ENCODE measurements at places on chromosomes 2 and 18. TPM values are rescaled to one million over a fixed set of nuclear protein-coding genes. Genes with fewer than 3 reads are reported as not detected.

Gene ADGRF3
- total RNA-seq, result not detected

Gene SERPINB13
- total RNA-seq, result not detected

Gene DOK6
- 2.3 TPM for total RNA-seq

DNA sequence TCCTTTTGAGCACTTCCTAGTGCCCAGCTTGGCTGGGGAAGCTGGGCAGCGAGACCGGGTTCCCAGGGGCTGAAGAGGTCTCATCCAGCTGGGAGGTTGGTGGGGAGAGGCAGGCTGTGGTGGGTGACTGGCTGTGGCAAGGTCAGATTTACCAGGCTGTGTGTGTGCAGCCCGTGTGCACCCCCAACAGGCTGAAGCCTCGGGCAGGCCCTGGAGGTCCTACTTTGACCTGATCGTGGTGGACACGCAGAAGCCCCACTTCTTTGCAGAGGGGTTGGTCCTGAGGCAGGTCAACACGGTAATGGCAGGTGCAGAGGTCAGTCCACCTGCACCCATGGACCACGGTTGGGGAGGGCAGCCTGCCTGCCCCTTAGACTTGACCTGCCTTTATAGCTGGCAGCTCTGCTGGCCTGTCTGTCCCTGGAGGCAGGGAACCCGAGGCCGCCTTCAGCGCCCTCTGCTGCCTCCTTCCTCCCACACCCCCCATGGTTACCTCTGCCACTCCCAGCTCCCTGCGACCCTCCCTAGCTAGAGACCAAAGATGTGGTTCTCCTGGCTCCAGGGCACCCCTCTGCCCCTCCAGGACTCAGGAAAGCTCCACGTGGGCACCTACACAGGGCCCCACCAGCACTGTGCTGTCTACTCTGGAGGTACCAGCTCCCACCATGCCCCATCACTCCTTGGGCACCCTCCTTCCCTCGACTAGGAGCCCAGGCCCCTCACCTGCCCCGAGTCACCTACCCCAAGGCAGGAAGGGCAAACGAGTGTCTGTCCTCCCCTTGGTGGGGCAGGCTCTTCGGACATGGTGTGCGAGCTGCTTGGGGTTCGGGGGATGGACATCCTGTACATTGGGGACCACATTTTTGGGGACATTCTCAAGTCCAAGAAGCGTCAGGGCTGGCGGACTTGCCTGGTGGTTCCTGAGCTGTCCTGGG is 4.0 kb downstream of the NT5DC4 start:
- DNase-seq, result no peak

DNA sequence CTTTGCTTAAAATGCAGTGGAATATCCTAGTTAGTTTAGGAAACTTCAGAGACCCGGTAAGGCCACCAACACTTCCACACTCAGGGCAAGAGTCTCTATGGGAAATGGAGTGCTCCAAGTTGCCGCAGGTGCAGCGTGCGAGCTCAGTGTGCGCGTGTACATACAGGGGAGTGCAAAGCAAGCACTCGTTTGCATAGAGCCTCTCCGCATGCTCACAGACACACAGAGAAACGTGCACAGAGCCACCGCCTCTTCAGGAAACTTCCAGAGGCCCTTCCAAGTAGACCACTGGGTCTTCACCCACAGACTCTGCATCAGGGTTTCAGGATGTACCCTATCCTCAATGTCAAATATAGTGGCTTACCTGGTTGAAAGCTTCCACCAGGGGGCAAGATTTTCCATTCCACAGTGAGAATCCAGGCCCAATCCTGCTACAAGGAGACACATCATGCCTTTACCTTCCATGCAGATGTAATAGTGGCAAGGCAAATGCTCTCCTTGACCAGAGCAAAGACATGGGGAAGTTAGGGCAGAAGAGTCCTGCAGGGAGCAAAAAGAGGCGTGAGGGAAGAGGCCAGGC is 513.0 kb upstream of the MYT1L start:
- no peak for DNase-seq

DNA sequence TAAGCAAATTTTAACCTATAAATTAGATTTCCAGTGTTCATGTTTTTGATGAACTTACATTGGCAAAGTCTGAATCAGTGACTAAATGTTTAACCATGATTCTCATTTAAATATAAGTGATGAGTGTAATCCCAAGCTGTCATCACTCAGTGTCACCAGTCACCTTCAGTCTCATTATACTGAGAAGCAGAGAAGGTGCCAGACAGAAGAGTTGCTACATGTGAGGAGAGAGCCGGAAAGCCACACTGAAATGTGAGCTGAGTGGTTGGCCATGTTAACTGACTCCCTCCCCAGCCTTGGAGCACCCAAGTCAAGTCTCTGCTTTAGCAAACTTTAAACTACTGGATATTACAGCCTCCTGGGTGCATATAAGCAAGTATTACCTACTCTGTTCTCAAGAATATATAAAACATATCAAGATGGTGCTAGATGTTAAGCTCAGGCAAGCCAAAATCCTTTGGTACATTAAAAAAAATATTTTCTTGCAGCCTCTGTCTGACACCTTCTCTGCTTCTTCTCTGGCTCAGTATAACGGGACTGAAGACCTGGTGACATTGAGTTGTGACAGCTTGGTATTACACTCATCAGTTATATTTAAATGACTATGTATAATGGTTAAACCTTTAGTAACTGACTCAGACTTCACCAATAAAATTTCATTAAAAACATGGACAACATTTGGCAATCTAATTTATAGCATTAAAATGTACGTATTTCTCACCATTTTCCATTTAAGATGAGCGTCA is 75.8 kb upstream of the MAP3K20 start:
- DNase-seq, result no peak

DNA sequence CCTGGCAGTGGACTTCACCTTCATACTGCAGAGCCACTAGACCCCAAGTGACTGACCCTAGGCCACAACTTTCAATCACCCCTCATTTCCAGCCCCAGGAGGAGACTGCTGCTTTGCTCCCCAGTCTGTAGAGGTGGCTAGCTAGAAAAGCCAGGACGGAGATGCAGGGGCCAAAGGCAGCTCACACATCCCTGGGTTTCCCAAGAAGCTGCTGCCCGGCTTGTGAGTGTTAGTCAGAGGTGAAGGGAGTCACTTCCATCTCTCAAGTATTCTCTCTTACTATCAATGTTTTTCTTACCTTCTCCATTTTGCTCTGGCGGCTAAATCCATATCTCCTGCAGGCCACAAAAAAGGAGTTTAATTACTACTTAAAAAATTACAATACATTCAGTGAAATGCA is 36.2 kb downstream of the CCDC93 start:
- no peak for DNase-seq

DNA sequence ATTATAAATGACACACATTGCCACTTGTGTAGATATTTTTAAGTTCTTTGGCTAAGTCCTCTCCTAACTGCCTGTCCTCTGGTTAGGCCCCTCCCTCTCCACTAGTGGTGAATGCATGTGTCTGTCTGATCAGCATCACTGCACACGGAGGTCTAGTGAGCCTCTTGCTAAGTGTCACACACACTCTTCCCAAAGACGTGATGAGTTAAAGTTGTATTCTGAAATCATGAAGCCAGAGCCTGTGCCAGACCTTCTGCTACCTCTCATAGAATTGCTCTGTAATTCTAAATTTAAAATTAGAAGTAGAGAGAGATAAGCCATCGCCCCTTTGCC is 41.3 kb downstream of the RALB start:
- no peak for DNase-seq

DNA sequence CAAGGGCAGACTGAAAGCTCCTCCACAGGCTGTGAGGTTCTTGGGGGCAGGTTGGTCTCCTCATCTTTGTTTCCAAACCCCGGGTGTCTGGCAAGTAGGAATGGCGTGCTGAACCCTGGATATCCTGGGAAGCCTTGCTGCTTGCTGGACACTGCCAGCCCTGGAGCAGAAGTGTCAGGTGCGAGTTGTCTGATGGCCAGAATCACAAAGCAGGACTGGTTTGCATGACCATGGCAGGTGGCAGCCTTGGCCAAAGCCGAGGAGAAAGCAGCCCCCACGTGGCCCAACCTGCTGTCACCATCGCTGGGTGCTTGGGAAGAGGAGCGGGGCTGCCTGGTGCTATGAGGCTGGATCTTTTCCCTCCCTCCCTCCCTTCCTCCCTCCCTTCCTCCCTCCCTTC is 309.5 kb upstream of the HS6ST1 start:
- no peak for DNase-seq

DNA sequence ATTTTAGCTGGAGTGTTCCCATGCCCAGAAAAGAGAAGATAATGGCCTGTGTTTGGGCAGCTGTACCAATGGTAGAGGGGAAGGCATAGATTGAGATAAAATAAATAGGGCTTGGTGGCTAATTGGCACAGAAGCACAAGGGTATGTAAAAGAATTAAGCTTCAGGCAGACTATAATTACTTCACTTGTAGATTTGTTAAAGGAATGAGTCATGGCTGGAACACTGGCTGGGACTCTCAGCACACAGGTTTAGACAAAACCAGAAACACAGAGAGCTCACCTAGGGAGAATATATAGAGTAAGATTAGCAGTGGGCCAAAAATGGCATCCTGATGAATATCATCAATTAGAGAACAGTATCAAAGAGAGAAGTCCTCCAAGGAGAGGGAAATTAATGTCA is 198.3 kb upstream of the FIGN start:
- DNase-seq, result no peak

DNA sequence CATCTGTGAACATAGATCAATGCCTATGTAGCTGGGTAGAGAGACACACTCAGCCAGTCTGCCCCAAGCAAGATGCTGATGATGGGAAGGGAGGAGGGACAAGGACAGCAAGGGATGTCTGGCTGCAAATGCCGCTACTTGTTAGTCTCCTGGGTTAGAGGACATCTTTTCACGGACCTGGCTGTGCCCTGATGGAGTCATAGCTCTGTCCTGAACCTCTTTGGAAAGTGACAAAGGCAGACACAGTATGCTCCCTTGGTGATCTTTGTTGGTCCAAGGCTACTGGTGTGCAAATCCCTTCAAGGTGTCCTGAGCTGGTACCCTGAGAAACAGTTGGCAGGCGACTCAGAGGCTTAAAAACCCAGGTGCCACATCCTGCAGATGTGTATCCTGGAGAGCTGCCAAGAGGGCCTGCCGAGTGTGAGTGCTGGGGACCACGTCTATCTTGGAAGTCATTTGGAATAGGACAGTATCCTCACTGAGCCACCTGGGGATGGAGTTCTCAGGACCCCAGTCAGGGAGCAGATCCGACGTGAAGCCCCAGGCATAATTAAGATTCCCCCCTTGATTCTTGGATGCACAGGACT is 10.8 kb downstream of the FOSL2 start:
- DNase-seq, result no peak

Measured in heart right ventricle (tissue), 16 donors.